Aortic smooth muscle cell (primary cell): ENCODE measurements at places on chromosomes 5 and 9. TPM values are rescaled to one million over a fixed set of nuclear protein-coding genes. Genes with fewer than 3 reads are reported as not detected.

GIN1 gene
- total RNA-seq: 5.3 and 7.8 TPM in 2 replicates

FRMD3 gene
- 3.7 and 3.9 TPM in 2 replicates for total RNA-seq

SPINK13 gene
- total RNA-seq: not detected in 2 replicates

FOXI1 gene
- total RNA-seq: not detected in 2 replicates

NUTM2G gene
- total RNA-seq: not detected in 2 replicates

SLC45A2 gene
- 0.19 TPM in 1 of 2 replicates, not detected in the other for total RNA-seq
